ENCODE measurements at places on chromosomes 16 and 17.
A peak's percentile ranks its signal among the peaks of the same experiment; 100 is the strongest.

- DNase-seq = no peak
These were observed 85.7 kb downstream of the CMIP start for GRCh38 chr16:81530296-81530721.

DNA sequence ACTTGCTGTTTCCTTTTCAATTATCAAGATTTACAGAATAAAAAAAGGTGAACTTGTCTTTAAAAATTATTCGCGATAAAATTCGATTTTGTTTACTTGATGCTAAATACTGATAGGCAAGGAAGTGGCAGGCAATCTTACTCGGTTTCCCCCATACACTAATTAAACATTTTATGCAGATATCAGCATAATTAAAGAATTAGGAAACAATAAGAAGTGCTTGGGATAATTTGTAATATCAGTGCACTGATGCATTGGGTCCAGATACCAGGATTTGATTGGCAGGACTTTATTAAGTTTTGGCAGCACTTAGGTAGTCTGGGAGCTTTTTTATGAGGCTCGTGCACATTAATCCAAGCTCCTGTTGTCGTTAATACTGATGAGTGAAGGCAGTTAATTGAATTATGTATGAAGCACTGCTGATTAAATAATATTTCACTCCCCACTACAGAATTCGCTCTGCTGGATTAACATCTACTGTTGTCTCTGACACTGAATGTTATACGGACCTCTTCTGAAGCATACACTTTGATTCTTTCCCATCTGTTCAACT is 165.6 kb downstream of the CA10 start:
- DNase-seq = no peak

DNA sequence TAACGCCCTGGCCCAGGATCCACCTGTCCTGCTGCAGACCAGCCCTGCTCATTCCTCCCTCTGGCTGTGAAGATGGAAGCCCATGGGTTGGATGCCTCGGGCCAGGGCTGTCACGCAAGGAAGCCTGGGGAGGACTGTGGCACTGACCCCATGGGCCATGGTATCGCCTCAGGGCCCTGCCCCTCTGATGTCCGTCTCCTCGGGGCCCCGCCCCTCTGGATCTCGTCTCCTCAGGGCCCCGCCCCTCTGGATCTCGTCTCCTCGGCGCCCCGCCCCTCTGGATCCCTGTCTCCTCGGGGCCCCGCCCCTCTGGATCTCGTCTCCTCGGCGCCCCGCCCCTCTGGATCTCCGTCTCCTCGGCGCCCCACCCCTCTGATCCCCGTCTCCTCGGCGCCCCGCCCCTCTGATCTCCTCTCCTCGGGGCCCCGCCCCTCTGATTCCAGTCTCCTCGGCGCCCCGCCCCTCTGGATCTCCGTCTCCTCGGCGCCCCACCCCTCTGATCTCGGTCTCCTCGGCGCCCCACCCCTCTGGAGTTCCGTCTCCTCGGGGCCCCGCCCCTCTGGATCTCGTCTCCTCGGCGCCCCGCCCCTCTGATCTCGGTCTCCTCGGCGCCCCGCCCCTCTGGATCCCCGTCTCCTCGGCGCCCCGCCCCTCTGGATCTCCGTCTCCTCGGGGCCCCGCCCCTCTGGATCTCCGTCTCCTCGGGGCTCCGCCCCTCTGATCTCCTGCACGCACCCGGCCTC is 24.0 kb downstream of the METRNL start:
- no peak for DNase-seq

DNA sequence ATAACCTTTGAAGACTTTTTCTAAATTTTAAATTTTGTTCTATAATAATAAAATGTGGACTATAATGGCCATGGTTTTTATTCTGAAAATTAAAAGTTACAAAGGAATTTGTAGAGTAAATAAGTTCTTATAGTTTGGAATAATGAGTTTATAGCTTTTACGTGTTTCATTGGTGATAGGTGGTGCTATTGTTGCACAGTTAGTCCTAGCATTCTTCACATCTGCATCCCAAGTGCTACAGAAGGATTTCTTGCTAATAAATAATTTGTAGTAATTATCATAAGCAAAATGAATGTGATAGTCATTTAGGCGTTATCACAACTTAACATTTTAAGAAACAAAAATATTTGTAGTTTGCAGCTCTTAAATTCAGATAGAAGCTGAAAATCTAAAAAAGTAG is 67.9 kb downstream of the BCAS3 start:
- no peak for DNase-seq

DNA sequence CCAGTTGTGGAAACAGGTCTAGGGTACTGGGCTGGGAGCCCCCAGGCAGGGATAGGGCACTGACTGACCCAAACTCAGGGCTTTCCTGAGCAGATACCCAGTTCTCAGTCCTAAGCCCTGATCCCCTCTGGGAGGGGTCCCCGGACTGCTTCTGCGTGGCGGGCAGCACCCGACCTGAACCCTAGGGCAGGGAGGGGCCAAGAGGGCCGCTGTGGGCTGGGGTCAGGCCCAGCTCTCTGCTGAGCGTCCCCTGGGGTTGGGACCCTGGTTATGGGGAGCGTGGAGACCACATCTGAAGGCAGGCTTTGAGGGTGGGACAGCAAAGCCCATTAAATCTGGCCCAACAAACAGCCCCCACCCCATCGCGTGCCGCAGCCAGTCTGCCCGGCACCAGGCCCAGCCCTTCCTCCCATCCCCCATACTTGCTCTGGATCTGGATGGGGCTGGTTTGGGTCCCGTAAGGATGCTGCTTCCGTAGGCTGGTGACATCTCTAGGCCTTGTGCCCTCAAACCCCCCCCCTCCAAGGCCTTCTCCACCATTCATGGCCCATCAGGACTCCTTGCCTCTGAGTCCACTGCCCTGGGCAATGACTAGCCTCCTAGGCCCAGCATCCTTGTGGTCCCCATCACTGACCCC is 691 bp upstream of the FAM83G start:
- DNase-seq = no peak

DNA sequence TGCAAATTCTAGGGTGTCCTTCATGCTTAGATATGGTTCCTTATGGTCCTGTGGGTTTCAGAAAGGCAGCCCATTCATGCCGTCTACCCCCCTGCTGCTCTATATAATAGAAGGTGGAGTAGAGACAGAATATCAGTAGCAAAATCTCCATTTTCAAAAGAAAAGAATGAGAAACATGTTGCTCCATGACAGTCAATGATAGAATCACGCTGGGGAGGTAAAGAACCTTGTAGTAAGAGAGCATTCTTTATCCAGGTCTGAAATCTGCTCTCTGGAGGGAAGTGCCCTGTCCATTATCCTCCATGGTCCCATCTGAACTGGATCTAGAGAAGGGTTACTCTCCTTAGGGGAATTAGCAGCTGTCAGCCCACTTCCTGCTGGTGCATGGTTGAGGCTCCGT is 272.8 kb downstream of the WWOX start:
- no peak for DNase-seq

DNA sequence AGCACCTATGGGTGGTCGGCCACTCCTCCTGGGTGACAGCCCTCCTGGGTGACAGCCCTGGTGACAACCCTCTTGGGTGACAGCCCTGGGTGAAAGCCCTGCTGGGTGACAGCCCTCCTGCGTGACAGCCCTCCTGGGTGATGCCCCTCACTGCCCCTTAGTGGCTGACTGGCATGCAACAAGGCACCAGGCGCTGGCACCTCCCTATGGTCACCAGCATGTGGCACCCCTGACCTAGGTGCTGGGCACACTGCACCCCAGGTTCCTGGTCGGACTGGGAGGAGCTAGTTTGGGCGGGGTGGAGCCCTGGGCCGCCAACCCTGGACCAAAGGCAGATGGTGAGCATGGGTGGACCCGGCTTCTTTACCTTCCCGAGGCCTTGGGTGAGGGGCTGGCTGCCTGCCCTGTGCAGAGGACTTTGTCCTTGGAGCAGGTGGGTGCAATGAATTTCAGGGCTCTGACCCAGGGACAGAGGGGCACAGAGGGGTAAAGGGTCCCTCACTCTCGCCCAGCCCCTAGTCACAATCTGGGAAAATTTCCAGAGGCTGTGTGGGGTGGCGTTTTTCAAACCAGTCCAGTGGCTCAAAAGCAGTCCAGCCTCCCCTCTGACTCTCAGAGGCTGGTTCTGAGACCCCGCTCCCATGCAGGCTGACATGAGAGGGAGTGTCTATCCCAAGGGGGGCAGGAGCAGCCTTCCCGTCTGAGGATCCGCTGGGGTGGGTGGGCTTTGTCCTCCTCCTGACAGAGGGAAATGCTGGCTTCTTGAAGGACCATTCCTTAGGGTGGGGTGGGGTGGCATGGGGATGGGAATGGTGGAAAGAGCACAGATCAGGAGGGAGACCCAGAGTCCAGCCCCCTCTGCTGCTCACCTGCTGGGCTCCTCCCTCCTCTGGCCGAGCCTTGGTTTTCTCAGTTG is 25.9 kb upstream of the TNFRSF13B start:
- DNase-seq = no peak

DNA sequence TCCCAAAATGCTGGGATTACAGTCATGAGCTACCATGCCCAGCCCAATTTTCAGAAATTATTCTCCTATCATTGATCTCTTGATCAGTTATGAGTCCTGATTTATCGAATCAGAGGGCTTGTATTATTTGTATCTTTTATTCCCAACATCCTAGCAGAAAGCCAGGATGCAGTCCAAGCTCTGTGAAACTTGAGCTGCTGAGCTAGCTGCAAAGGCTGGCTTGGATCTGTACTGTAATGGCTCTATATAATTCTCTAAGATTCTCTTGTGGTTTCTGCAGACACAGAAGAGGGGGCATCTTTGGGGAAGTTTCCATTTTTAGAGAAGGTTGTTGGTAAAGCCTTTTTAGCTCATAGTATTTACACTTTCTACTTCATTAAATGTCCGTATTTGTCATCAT is 227.1 kb downstream of the MAP2K4 start:
- DNase-seq = no peak

DNA sequence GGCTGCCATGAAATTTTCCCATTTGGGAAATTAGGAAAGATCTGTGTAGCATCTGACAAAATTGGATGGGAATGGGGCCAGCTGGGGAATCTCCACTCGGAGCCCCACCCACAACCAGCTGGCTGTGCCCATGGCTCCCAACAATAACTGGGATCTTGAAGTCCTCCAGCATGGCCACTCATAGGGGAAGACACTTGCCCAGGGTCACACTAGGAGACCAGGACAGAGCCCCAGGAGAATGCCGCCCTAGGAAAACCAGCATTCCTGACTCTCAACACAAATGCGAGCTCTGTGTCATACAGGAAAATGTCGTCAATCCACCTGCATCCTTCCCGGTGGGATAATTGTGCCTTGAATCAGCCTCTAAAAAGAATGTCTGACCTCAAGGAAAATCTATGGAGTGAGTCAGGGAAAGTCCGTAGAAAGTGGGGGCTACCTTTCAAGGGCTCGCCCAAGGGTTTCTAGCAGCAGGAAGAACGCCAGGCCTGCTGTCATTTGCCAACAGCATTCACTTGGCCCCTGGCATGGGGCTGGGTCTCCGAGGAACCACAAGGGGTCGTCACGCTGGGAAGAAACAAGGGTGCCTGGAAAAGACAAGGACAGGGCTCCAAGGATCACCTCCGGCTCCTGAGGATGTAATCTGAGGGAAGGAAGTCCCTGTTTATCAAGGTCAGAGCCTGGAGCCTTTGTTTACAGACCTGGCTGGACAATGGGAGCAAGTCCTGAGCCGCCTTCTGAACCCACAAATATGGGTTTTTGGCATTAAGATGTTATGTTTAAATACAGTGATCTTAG is 15.9 kb downstream of the CDH5 start:
- DNase-seq = no peak

GRCh38 chr17:32445074-32445415 is 735 bp downstream of the PSMD11 start:
- DNase-seq = peak; percentile 46

DNA sequence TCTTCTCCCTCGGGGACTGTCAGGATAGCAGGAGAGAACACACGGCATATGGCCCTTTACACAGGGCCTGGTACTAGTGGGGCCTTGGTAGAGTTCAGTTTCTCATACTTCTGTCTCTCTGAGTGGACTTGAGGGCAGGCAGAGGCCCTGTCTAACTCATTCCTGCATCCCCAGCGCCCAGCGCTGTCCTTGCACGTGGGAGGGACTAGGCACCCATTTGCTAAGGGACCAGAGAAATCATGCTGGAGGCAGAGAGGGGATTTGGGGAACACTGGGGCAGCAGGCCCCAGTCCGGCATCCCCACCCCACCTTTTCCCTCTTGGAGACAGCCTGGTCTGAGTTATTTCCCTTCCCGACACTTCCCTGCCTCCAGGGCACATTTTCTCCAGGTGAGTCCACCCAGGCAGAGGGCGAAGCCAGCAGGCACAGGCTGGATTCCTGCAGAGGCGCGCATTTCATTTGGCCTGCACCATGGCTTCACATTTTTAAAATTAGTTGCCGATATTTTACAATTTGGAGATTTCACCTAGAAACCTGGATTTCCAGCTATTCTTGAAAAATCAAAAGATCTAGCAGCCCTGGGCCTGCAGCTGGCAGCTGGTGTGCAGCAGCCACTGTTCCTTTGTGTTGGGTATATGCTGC is 9.7 kb upstream of the NKD1 start:
- DNase-seq = no peak

- DNase-seq = no peak
These were observed 103.5 kb downstream of the HIC1 start for GRCh38 chr17:2158396-2158780.

DNA sequence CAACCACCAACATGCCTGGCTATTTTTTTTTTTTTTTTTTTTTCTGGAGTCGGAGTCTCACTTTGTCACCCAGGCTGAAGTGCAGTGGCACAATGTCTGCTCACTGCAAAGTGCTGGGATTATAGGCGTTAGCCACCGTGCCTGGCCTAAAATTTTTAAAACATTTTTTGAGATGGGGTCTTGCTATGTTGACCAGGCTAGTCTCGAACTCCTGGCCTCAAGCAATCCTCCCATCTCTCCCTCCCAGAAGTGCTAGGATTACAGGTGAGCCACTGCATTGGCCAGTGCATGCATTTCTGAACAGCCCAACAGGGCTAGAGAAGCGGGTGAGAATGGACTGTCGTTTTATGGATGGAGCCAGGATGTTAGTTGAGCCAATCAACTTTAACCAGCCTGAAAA is 72.4 kb downstream of the ERCC4 start:
- no peak for DNase-seq

GRCh38 chr17:65638221-65638975 is 77.0 kb upstream of the AXIN2 start:
- no peak for DNase-seq

Measured in activated naive CD8-positive, alpha-beta T cell treated with anti-CD3 and anti-CD28 coated beads for 36 hours (primary cell).